ENCODE measurements at places on chromosomes 1 and 21. TPM values are rescaled to one million over a fixed set of nuclear protein-coding genes. Genes with fewer than 3 reads are reported as not detected.

The AADACL3 gene
- polyA plus RNA-seq, result not detected

The S100A13 gene
- polyA plus RNA-seq, result 42.0 TPM

The NPHP4 gene
- 19.2 TPM for polyA plus RNA-seq

The ASPM gene
- 12.3 TPM for polyA plus RNA-seq

The LORICRIN gene
- polyA plus RNA-seq, result 0.62 TPM

The ATAD3C gene
- 2.3 TPM for polyA plus RNA-seq

The GJA9 gene
- polyA plus RNA-seq, result 1.0 TPM

The SUSD4 gene
- 47.1 TPM for polyA plus RNA-seq

The PDZK1 gene
- 3.4 TPM for polyA plus RNA-seq

The C8A gene
- polyA plus RNA-seq, result not detected

The RNU1-4 gene
- 1.2 TPM for polyA plus RNA-seq

The OR2T35 gene
- not detected for polyA plus RNA-seq

The CASZ1 gene
- polyA plus RNA-seq, result 18.7 TPM

The HEATR1 gene
- 11.6 TPM for polyA plus RNA-seq

The SMIM1 gene
- 3.7 TPM for polyA plus RNA-seq

The NBPF6 gene
- polyA plus RNA-seq, result not detected

The SLC35F3 gene
- 11.9 TPM for polyA plus RNA-seq

The CYP2J2 gene
- polyA plus RNA-seq, result 6.1 TPM

The PTGFR gene
- polyA plus RNA-seq, result 4.1 TPM

The FCRL1 gene
- polyA plus RNA-seq, result 0.27 TPM

The CELA2A gene
- 0.72 TPM for polyA plus RNA-seq

The PLXNA2 gene
- 52.8 TPM for polyA plus RNA-seq

The SHISAL2A gene
- 1.9 TPM for polyA plus RNA-seq

The SAMSN1 gene
- 8.5 TPM for polyA plus RNA-seq

The CD34 gene
- 27.9 TPM for polyA plus RNA-seq

The LELP1 gene
- polyA plus RNA-seq, result not detected

The CACHD1 gene
- 45.0 TPM for polyA plus RNA-seq

The TDRD10 gene
- polyA plus RNA-seq, result 3.1 TPM

The TFAP2E gene
- 8.1 TPM for polyA plus RNA-seq

The ITLN2 gene
- not detected for polyA plus RNA-seq

The APCS gene
- not detected for polyA plus RNA-seq

The ARHGAP30 gene
- 2.6 TPM for polyA plus RNA-seq

The FNDC5 gene
- 76.9 TPM for polyA plus RNA-seq

The OPTC gene
- not detected for polyA plus RNA-seq

The PRDX1 gene
- 481 TPM for polyA plus RNA-seq

The SLC25A34 gene
- polyA plus RNA-seq, result 7.7 TPM
